ENCODE measurements at places on chromosomes 3 and 15.

GRCh38 chr3:99645277-99646106 lies 7.1 kb downstream of the COL8A1 start:
- no peak for DNase-seq

- no peak for DNase-seq
Observed at GRCh38 chr15:90691982-90692773, 25.0 kb upstream of the BLM start.

- DNase-seq: no peak
Observed at GRCh38 chr3:193305356-193305755, 64.3 kb downstream of the PLAAT1 start.

- no peak for DNase-seq
Observed at GRCh38 chr15:57118013-57118799, 199.8 kb downstream of the TCF12 start.

- no peak for DNase-seq
Observed at GRCh38 chr3:65751123-65751700, 287.5 kb downstream of the MAGI1 start.

DNA sequence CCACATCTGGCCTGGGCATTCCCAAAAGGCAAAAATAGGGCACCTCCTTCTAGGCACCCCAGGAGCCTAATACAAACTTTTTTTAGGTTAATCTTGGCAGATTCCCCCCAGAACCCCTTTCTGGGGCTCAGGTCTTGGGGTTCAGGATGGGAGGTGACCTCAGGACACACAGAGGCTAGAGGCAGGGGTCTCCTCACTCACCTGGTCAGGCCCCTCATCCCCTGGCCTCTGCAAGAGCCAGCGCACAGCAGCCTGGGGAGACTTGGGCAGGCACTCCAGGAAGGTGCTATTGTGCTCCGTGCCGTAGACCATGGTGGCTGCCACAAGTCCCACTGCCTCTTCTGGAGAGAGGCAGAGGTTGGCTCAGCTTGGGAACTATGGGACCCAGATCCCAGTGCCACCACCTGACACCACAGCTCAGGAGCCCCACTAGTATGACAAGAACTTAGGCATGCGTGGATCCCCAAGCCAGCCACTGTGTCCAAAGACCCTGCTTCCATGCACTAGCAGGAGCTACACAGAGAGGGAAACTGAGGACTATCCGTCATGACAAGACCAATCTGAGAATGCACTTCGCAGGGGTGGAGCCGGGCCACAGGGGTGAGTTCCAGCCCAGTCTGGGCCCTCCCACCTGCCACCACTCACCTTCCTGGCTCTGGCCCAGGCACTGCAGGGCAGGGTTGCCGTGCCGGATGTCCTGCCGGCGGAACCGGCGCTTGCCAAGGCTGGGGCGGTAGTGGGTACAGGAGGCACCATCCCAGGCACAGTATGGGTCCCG lies 7.4 kb downstream of the SEMA3G start:
- no peak for DNase-seq

- DNase-seq: no peak
Observed at GRCh38 chr15:69143756-69144436, 16.5 kb upstream of the GLCE start.

GRCh38 chr3:176562331-176562730 lies 635.0 kb downstream of the TBL1XR1 start:
- no peak for DNase-seq

- no peak for DNase-seq
Observed at GRCh38 chr3:55270976-55271375, 216.1 kb downstream of the WNT5A start.

GRCh38 chr3:51670823-51671733 lies at the start of gene TEX264:
TEX264 (plus strand) TSS chr3:51671252; CDS start chr3:51674305, 3,053 bp downstream.
- DNase-seq: peak; percentile 94

DNA sequence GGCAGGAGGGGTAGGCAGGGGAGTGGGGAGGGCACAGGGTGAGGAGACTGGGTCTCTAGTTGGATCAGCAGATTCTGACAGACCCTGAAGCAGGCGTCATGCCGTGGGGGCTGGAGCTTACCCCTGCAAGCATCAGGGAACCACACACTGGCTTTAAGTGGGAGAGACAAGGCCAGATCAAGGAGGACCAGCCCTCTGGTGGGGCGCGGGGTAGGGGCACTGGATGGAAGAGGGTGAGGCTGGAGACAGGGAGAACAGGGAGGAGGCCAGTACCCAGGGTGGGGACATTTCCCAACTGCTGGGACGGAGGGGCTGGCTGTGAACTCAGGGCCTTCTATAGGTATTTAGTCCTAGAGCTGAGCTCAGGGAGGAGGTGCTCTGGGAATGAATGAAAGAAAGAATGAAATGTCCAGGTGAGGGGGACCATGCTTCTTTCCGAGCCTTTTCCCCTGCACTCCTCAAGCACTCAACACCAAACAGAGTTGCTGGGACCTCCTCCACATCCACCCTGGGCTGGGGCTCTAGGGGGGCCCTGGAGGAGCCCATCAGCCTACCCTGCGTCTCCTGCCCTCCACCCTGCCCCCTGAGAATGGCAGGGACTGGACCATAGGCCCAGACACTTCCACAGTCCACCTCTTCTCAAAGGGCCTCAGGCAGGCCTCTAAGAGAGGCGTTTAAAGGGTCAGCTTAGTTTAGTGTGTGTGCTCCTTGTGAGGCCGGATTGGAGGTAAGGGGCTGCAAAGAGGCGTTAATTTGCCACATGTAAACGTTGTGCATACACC lies 49.0 kb upstream of the FGD5 start:
- DNase-seq: no peak

DNA sequence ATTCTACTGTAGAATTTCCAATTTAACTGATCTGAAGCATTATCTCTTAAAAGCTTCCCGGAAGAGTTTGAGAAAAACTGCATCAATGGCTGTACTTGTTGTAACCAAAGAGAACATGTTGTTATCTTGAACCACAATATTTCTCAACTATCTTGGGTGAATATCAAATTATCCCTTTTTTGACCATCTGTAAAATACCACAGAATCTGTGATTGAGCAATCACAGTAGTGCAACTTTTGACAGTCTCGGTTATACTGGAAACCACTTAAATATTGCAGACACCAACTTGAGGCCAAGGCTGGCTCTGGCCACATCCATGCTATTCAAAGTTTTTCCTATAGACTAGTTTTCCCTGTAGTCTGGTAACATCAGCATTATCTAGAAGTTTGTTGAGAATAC lies 842.8 kb upstream of the EPHA6 start:
- no peak for DNase-seq

DNA sequence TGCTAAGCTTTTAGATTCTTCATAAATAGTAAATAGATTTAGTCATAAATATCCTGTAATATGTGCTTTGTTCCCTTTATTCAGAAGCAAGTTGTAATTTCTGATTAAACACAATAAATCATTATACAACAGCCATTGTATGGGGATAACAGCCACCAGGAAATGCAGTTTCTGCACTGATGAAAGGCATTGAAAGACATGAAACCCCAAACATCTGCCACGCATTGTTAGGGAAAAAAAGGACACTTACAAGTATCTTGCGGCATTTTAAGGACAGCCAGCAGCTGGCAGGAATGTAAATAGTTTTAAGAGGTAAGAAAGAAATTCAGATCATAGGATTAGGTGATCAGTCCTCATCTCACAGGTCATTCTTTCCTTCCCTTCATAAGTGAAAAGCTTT lies 801.1 kb upstream of the LMCD1 start:
- no peak for DNase-seq

- DNase-seq: no peak
Observed at GRCh38 chr15:25691544-25692430, 171.3 kb downstream of the ATP10A start.

DNA sequence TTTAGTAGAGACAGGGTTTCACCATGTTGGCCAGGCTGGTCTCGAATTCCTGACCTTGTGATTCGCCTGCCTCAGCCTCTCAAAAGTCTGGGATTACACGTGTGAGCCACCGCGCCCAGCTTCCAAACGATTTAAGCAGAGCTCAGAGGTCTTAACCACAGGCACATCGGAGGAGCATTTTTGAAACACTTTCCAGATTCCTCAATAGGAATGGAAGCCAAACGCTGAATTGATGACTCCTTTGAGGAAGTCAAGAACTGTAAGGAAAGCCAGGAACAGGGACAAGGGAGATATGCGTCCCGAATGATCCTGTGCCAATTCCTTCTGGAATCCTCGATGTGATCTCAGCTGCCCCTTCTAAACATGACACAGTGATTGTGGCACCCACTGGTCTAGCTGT lies 40.0 kb downstream of the TRH start:
- no peak for DNase-seq

DNA sequence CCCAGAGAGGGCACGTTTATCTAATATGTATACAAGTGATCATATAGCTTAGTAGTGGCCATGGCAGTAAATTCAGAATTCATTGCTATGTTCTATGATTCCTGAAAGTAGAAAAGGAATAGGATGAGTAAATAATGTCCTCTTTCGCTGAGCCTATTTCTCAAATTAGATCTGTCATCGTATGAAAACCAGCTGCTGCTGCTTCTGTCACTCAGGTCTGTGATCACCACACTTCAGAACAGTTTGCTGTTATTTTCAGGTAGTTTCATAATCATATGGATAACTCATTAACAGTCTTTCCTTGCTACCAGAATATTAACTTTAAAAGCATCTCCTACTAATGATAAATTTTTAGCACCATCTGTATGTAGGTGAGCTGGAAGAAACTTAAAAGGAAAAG lies 289.1 kb upstream of the AZI2 start:
- no peak for DNase-seq

DNA sequence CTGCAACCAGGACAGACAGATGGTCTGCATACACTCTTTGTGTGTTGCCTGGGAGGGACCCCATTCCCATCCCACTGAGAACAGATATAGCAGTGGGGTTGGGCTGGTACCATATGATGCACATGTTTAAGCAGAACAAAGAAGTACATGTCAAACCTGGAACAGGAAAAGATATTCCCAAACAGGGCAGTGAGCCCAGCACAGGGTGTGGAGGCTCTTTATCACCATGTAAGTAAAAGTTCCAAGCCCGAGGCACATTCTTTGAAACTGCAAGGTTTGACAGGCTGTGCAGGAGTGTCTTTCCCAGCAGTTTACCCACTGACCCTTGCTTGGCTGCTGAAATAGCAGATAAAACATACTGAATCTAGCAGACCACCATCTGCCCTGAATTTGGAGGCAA lies 5.3 kb upstream of the ZNF445 start:
- DNase-seq: no peak

GRCh38 chr3:37072892-37073291 lies 79.6 kb downstream of the MLH1 start:
- no peak for DNase-seq

DNA sequence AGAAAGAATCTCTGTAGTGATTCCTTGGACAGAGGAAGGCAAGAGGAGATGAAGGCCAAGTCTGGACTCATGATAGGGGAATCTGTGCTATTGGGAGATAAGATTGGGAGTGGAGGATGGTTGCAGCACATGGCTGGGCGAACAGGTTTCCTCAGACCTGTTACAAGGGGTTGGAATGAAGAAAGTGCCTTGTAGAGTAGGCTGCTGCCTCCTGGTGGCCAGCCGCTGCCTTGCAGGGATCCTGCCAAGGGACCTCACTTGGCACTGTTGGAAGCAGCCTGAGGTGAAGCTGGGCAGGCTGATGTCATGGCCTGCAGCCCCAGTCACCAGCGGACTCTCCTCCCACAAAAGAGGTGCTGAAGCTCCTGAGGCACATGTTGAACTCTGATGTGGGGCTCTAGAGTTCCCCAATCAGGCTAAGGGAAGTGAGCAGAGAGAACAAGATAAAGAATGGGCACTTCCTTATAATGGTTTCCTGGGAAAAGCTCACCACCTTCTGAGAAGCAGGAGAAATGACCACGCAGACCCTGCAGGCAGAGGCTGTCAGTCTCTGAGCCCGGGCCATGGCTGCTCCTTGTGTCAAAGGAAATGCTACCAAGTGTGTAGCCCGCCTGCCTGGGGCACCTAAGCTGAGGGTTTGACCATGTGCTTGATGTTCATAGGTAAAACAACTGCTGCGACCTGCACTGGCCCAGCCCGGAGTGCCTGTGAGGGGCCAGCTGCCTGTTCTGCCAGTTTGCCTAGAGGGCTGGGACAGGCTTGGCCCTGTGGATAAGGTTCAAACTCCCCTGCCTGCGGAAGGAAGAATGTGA lies 1.6 kb upstream of the TEX264 start:
- DNase-seq: peak; percentile 76

Data from stimulated activated CD4-positive, alpha-beta T cell treated with anti-CD3 and anti-CD28 coated beads, Interleukin-4, amount 100 ng/mL, for 4 hours (primary cell).